ENCODE measurements at places on chromosomes 12 and 14.

DNA sequence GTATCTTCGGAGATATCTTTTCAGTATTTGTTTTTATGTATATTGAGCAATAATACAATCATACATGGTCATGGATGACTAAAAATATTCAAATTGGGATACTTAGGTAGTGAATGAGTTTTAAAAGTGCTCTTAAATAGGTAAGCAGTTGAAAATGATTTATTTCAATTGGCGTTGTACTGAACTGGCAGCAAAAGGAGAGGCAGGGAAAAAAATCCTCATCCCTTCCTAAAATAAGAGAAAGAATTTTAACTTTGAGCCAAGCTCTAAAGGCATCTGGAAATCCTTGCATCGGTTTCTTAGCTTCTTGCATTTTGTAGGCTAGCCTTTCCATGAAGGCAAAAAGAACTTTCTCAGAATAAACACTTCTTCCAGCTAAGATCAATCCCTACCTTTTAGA is 125.2 kb downstream of the MGST1 start:
- DNase-seq: no peak

DNA sequence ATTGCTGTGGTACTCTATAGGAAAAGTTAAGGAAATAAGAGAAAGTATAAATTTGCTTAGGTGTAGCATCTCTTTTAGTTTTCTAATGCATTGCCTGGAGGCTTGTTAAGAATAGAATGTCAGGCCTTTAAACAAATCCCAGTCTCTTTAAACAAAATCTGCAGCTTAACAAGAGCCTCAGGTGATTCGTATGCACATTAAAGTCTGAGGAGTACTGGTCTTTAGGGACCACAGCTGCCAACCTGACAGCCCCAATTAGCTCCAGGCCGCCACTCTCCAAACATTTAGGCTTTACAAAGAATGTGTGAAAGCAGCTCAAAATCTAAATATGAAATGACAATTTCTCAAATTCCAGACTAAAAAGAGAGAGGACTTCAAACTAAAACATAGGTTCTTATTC is 35.7 kb downstream of the PAWR start:
- DNase-seq: no peak

DNA sequence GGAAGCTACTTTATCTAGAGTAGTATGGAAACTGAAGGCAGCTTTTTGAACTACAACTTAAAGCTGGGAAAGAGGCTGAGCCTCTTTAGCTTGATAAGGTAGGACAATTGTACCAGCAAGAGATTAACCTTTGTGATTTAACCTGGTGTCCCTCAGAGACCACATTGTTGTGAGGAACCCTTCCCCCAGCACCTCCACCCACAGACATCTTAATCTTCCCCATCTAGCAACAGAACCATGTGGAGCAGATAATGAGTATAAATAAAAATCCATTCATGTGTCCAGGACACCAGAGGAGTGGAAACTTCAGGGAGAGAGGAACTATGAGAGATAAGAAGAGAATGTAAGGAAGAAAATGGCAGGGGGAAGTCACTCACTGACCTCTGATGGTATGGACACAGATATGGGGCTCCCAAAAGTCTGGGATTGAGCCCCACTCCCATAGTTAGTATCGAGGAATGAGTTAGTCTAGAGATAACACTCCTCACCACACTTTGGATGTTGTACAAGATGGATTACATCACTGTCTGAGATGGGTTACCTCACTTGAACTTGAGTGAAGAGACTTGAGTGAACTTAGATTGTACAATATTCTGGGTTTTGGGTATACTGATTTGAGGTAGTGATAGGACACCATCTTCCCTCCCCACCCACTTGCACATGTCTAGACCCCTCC is 33.9 kb upstream of the SLC38A2 start:
- no peak for DNase-seq

DNA sequence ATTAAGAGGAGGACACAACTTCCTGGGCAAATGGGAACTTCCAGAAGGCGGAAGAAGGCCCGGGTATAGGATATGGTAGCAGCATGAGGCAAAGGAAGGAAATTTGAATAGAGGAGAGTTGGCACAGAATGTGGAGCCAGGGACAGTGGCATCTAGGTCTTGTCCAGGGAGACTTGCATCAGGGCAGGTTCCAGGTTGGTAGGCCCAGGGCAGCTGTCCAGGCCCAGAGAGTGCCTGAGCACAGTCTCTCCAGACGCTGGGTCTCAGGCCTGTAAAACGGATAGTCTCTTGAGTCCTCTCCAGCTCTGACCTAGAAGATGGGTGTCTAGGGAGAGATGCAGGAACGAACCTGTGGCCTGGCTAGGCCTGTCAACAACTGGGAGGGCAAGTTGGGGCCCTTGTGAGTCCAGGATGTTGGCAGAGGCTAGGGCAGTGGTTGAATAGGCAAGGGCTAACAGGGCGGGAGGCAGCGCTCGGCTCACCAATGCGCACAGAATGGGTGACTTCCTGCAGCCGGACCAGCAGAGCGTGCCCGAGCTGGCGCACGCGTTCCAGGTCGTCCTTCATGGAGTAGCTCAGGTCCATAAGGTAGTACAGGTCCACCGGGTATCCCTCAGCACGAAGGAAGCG is 9.9 kb downstream of the ITGB7 start:
- DNase-seq: no peak

DNA sequence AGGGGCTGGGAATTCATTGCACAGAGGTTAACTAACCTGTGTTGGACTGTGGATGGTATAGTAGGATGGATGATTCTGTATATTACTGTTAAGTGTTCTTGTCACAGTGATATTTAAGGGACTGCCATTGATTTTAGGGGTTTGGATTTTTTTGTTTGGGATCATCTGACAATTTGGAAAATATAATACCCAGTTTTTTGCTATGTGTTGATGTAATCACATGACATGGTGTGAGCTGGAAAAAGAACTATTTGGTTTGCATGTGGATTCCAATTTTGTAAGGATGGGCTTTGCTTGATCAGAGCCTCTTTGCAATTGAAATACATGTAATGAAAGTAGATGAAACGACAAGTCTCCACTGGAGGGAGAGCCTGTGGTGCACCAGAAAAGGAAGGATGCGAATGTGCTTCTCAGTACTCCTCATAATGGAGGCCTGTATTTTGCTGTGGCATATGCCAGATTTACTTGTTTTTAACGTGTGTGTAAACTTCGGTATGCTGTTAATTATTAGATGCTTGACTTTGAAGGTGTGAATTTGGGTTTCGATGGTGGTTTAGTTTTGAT is 2.7 kb downstream of the DYRK2 start:
- DNase-seq: no peak

GRCh38 chr12:69239922-69240630 is 707 bp downstream of the CPSF6 start:
- DNase-seq: peak; percentile 71
